Renal cortical epithelial cell (primary cell): ENCODE measurements at places on chromosomes 5 and 9. TPM values are rescaled to one million over a fixed set of nuclear protein-coding genes. Genes with fewer than 3 reads are reported as not detected.

GRCh38 chr5:1409381-1410110 is 35.7 kb downstream of the SLC6A3 start:
- DNase-seq, result peak; percentile 4

Gene BTNL9
- not detected in 2 replicates for total RNA-seq

DNA sequence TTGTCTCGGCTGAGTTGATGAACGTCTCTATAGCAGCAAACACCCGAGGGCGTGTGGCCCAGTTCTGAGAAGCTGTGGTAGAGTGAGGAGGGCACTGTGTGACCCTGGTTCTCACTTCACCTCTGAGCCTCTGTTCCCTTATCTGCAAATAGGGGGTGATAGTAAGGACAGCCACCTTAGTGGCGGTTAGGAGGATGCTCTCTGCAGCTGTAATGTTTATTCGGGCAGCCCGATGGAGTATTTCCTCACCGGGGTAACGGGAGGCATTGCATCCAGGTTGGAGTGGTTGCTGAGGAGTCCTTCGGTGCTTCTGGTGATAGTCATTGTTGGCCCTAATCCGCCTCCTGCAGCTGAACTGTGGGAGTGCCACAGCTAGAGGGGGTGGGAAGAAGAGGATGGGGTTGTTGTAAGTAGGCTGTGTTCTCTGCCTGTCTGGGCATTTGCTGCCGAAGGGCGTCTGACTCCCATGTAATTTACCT is 13.9 kb downstream of the PRRC2B start:
- DNase-seq, result peak; percentile 45

DNA sequence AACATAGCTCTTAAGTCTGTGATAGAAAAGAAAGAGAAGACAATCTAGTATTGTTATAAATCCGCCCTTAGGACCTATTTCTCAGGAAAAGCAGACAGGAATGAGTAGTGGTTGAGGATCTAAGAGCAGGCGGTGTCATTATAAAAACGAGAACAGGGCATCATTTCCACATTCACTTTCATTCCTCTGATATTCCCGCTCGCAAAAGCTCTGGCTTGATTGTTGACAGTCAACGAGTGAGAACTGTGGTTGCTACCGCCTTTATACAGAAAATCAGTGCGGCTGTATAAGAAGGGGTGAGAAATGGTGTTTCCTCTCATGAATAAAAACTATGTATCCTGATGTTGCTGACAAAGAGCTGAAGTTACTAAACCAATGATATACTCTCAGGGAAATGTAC is 1409.6 kb upstream of the WWC1 start:
- no peak for DNase-seq

DNA sequence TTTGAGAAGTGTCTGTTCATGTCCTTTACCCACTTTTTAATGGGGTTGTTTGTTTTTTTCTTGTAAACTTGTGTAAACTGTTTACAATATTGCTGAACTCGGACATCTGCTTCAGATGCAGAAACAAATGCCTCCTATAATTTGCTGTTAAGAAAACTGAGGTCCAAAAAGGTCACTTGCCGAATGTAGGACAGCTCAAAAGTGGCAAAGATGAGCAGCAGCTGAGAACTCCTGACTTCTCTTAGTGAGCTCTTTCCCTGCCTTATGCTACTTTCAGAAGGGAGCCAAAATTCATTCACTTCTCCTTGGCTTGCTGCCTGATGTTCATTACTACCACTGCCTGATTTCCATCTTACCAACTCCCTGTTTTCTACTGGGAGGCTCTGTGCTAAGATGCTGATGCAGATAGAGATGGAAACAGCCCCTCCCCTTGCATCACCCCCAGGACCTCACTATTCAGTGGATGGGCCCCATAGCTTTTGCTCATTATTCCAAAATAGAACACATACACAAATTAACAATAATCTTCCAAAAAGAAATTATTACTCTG is 60.1 kb downstream of the SEMA6A start:
- DNase-seq, result no peak

GRCh38 chr5:91950328-91950727 is 567.2 kb upstream of the ARRDC3 start:
- DNase-seq, result no peak

- no peak for DNase-seq
Measured at GRCh38 chr5:53357439-53357838, 123.0 kb upstream of the FST start.

DNA sequence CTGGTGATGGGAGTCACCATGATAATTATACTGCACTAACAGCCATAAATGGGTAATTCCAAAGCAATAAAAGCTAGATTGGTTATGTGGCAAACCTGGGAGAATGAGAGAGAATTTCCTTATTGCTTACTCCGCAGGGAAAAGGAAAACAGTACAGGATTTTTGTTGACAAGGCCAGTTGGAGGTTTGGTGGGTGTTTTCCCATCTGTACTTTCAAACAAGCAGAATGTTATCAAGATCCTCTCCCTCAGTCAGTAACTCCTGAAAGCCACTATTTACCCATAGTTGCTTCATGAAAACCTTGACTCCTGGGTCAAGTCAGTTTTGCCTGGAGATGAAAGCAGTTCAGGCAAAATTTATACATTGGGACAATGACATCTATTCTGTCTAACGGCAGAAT is 26.4 kb downstream of the IL9 start:
- DNase-seq, result no peak

- no peak for DNase-seq
Measured at GRCh38 chr5:27516437-27516836, 478.1 kb upstream of the CDH9 start.

Gene PCDHGA8
- 0.69 and 1.6 TPM in 2 replicates for total RNA-seq

- no peak for DNase-seq
Measured at GRCh38 chr9:88986776-88987175, 4.5 kb upstream of the S1PR3 start.

DNA sequence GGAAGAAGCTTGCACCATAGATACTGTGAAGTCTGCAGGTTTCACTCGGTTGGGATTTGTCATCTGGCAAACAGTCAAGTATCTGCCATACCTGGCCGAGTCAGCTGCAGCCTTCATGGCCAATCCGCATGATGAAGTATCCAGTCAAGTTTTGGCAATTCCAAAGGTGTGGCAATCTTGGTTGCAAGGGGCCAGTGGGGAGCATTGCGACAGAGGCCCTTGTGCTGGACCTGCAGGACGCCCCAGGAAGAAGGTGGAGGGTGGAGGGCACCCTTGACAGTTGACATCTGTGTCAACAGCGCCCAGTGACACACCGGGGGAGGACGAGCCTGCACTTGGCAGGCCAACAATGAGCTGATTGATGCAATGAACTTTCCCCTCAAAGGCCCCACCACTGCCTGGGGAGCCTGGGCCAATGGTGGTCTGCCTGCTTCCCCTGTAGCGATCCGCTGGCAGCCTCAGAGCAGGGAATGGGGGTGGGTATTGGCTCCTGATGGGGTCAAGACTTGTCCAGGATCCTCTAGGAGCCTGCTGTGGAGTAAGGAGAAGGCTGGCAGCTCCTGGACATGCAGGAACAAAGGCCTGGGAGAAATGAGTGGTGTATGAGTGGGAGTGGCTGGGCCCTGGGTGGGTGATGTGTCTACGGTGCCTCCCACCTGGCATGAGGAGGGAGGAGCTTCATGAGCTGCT is 122.8 kb upstream of the PITX1 start:
- no peak for DNase-seq

DNA sequence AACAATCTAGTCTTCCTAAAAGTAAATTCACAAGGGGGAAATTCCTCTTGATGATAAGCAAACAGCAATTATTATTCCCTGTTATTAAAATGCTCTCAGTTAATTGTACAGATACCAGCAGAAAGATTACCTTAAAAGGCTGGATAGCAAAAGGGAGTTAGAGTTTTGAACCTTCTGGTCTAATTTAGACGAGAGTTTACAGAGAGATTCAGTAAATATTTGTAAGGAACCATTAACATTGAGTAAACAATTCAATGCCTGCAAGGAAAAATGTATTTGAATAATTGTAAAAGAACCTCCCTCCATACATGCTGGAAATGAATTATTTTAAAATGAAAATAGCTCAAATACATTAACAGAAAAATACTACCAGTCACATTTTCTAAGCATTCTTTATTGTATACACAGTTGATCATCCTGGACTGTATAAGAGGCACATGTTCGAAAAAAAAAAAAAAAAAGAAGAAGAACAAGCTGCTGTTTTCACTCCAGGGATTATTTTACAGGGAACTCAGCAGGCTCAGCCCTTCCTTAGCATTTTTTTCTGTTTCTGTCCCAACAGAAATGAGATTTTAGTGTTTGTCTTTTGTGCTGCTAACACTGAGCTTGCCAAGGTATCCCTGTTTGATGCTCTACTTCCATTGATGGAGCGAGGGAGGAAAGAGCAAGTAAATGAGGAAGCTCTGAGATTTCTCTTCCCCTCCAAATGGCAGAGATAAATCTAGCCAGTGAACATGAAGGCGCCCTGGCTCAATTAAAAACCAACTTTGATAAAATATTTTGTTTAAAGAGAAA is 141.1 kb downstream of the ENC1 start:
- no peak for DNase-seq
